Smooth muscle cell of the pulmonary artery (primary cell): ENCODE measurements at places on chromosomes 3 and 15. TPM values are rescaled to one million over a fixed set of nuclear protein-coding genes. Genes with fewer than 3 reads are reported as not detected.

C3orf49 gene
- not detected in 2 replicates for total RNA-seq

GOLGA6D gene
- not detected in 2 replicates for total RNA-seq

ARNT2 gene
- 4.1 and 10.4 TPM in 2 replicates for total RNA-seq

BSN gene
- total RNA-seq: 0.07 and 0.17 TPM in 2 replicates

TNFAIP8L3 gene
- 6.9 and 7.4 TPM in 2 replicates for total RNA-seq

UCN2 gene
- 0.98 and 1.4 TPM in 2 replicates for total RNA-seq

LEKR1 gene
- 0.20 and 0.63 TPM in 2 replicates for total RNA-seq

LRRIQ4 gene
- 0.07 TPM in 2 replicates for total RNA-seq

ACOX2 gene
- 18.3 and 22.9 TPM in 2 replicates for total RNA-seq

TUSC2 gene
- total RNA-seq: 14.5 and 18.3 TPM in 2 replicates

DNASE1L3 gene
- total RNA-seq: 0.07 TPM in 1 of 2 replicates, not detected in the other

BOC gene
- 7.6 and 15.6 TPM in 2 replicates for total RNA-seq

PATL2 gene
- 0.33 and 0.36 TPM in 2 replicates for total RNA-seq

ACAD9 gene
- total RNA-seq: 32.8 and 45.8 TPM in 2 replicates

BTLA gene
- 0.07 and 0.30 TPM in 2 replicates for total RNA-seq

AGTR1 gene
- total RNA-seq: 0.30 and 3.7 TPM in 2 replicates

BUB1B gene
- total RNA-seq: 2.9 and 7.0 TPM in 2 replicates

PGBD4 gene
- total RNA-seq: 3.6 and 3.9 TPM in 2 replicates

MEF2A gene
- total RNA-seq: 40.5 and 55.9 TPM in 2 replicates

CCDC39 gene
- total RNA-seq: not detected in 2 replicates

PLA2G4D gene
- total RNA-seq: under 0.01 TPM in 1 of 2 replicates, not detected in the other

STRIT1 gene
- not detected in 2 replicates for total RNA-seq

COLQ gene
- 0.36 and 1.3 TPM in 2 replicates for total RNA-seq
